DMS79 treated with DMSO at 0.1 percent for 48 hours (cell line): ENCODE measurements at places on chromosomes 4 and X.

DNA sequence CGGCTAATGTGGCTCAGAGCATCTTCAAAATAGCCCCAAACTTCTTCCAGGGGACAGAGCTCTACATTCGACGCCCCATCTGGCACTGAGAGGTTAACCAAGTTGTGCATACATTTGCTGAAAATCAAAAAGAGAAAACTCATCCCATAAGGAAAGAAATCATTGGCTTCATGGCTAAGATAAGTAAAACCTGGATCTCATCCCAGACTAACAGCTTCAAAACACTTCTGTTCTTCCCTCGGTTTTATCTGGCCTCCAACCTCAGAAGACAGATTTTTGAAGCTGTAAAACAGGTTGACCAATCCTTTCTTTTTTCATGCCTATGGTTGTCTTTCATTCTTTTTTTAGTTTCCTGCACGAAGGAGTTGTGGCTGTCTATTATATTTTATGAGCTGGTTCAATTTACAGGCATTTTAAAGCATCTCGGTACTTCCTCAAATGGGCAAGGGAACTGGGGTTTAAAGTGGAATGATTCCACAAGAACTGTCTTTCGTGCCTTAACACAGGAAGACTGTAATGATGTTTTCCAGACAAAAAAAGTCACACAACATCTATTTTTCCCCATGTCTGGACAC is 107.6 kb downstream of the DLG3 start:
- DNase-seq: no peak

DNA sequence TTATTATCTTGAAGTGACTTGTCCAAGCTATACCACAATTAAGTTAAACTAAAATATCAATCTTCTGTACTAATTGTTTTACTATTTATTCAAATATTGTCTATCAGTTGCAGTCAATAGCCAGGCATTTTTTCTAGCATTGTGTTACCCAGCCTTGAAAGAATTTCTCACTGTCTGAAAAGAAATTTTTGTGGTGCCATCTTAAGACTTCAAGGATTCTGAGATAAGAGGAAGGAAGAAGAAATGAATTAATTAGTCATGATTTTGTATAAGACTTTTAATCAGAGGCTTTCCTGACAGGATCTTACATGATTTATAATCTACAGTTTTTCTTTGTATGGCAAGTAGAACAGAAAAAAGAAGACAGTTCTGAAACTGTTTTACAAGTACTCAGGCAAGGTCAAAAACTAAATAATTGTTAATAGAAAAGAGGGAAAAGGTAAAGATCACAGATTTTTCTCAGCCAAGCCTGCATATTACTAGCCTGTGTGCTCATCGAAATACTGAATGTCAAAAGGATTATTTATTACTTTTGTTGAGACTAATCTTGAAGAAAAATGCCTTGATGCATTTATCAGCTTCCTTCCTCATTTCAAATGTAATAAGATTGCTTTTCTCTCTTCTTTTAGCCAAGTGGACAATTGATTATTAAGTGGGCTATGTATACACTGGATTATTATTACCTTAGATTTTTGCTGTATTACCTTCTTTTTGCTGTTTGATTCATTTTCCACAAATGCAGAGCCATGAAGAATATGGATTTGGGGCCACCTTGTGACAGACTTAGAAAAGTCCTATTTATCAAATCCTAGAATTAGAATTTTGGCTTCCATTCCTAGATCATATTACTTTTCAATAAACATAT is 53.8 kb downstream of the CXCL1 start:
- no peak for DNase-seq

DNA sequence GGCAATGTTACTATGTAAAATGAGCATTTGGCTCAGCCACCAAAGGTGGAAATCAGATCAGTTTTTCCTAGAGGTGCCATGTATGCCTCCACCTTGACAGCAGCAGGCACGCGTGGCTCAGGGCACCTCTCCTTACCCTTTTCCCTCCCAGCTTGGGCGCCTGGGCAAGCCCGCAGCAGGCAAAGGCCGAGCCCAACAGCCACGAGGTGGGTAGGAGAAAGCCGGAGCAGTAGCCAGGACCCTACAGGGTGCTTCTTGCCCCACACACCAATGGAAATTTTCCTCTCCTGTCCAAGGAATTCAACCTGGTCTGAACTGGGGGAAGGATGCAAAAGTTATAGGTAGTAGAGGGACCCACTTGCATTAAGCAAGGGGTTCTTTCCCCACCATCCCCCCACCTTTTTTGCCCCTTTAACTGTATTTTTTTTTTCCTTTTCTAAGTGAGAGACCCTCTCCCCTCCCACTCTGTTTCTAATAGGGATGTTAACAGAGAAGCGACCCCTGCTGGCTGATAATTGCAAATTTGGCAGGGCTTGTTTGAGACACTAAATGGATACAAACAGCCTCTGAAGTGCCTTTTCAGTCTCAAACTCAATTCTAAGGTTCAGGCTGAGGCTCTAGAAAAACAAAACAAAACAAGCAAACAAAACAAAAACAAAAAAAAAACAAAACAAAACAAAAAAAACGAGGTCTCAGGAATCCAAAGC is 895.1 kb downstream of the PCDH18 start:
- no peak for DNase-seq

GRCh38 chr4:14888790-14889572 is 113.3 kb upstream of the CPEB2 start:
- no peak for DNase-seq

DNA sequence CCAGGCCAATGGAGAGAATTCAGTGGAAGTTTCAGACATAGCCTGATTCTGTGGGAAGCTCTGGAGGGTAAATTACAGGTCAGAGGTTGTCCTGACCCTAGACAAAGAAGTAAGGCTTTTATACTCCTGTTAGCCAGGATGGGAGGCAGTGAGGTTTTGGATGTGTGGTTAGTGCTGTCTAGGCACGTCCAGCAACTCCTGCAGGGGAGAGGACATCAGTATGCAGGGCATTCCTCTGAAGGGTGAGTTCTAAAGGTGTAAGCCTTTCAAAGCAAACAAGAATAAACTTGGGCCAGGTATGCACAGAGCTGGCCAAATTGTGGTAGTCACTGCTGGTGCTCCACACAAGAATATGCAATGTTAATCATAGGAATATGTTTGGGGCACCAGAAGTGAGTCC is 562.5 kb downstream of the CCSER1 start:
- no peak for DNase-seq

GRCh38 chrX:46407036-46407752 is 138.0 kb downstream of the ZNF674 start:
- no peak for DNase-seq

GRCh38 chr4:174808119-174808518 is 20.9 kb downstream of the GLRA3 start:
- no peak for DNase-seq

GRCh38 chr4:2402048-2402842 is 16.2 kb downstream of the ZFYVE28 start:
- peak; percentile 21 for DNase-seq

GRCh38 chrX:65750674-65751469 is 83.4 kb downstream of the MSN start:
- no peak for DNase-seq

GRCh38 chr4:164536814-164537213 is 217.1 kb upstream of the SMIM31 start:
- DNase-seq: no peak

- no peak for DNase-seq
Measured at GRCh38 chrX:135432881-135433521, 11.3 kb downstream of the SMIM10L2A start.

DNA sequence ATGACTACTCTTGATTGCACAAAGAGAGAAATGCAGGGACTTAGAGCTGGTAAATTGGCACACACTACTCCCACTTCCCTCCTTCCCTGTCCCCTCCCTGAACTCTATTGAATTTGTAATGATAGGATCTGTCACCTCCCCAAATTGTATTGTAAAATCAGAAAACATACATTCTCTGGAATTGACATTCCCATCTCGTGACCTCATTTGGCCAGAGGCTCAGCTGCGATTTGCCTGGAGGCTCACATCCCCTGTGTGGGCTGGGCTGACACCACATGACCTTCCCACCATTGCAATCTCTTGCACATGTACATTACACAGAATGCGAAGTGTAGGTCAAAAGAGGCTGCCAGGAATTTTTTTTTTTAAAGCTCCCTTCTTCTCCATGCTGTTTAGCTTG is 172.1 kb downstream of the MID1IP1 start:
- DNase-seq: no peak

GRCh38 chr4:24910499-24910898 is 2.3 kb downstream of the CCDC149 start:
- DNase-seq: no peak

DNA sequence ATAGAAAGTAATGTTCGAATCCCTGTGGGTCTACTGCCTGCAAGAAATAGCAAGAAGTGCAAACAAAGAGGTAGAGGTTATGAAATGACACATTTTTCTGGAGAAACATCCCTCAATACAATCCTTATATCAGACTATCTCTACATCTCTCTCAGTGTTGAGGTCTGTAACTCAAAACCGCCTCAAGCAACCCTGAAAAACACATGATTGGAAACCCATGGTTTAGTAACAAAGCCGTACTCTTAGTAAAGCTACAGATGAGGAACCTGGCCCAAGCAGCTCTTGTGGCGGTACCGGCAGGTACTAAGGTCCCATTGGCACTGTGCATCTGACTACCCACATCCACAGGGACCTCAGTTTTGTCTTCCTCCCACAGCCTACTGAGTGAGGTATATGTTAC is 53.9 kb downstream of the IRF2 start:
- no peak for DNase-seq

- DNase-seq: no peak
Measured at GRCh38 chrX:23383411-23383810, 48.8 kb downstream of the PTCHD1 start.

GRCh38 chr4:93184053-93184452 is 644.5 kb upstream of the ATOH1 start:
- peak; percentile 90 for DNase-seq

DNA sequence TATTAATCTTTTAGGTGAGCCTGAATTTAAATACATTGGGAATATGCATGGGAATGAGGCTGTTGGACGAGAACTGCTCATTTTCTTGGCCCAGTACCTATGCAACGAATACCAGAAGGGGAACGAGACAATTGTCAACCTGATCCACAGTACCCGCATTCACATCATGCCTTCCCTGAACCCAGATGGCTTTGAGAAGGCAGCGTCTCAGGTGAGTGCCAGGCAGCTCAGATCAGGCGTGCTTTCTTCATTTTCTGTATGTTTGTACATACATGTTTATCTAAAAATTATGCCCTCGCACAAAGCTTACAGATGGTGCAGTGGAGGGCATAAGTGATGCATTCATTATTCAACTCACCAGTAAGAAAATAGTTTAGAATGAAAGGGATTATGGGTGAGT is 85.6 kb downstream of the CPE start:
- DNase-seq: no peak

GRCh38 chr4:128333309-128334018 is 45.9 kb upstream of the PGRMC2 start:
- DNase-seq: no peak

DNA sequence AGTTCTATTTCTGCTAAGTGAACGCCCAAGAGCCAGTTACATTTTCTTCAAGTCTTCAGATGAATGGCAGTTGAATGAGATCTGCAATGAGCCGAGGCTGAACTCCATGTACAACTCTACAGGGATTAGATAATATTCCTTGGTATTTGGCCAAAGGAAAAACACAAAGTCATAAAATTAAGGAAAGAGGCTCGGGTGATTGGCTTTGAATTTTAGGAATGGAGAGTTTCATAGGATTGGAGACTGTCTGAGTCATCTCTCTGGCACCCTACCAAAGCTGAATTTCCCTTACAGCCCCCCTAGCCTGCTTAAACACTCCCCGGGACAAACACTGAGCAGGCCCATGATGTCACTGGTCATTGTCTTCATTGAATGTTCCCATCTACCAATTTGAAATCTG is 188.0 kb upstream of the C1QTNF7 start:
- DNase-seq: no peak

GRCh38 chr4:15963001-15963451 is at the start of gene FGFBP2:
FGFBP2 (minus strand) TSS chr4:15963175; CDS start chr4:15963129, 46 bp downstream.
- DNase-seq: no peak

DNA sequence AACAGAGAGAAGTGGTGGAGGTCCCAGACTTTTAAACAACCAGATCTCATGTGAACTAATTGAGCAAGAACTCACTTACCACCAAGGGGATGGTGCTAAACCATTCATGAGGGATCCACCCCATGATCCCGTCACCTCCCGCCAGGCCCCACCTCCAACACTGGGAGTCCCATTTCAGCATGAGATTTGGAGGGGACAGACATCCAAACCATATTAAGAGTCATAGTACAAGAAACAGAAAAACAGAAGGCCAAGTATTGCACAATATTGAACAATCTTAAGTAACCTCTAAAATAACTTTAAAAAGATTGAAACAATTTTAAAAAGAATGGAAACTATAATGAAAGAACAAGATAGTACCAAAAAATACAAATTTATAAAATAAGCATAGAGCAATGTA is 110.0 kb downstream of the CBR4 start:
- no peak for DNase-seq

DNA sequence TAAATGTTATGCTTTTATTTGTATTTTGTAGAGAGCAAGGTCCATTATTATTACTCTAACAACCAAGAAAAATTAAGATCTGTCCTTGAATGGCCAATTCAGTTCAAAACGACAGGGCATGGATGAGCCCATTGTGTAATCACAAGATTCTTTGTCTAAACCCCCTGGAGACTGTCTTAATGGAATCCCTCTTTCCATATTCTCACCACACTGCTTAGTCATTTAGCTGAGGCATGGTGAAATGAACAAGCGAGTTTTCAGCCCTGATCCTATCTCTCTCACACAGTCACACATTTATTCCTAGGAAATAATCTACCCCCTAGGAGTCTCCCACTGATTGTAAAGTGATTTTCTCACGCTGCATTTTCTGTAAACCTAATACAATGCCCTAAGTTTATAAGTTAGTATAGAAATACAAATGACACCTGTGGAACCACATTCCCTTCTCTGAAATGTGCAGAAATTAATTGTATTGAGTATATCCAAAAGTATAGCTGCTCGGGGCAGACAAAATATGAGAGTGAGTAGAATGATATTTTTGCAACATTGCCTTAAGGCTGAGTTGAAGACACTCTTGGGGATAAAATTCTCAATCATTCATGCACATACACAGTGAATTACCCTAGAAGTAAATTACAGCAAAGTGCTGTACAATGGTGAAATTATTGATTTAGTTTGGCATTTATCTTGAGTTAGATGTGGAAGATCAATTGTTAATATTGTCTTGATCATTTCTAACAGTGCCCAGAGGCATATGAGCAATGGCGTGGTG is 119.7 kb upstream of the PCDH7 start:
- DNase-seq: no peak

DNA sequence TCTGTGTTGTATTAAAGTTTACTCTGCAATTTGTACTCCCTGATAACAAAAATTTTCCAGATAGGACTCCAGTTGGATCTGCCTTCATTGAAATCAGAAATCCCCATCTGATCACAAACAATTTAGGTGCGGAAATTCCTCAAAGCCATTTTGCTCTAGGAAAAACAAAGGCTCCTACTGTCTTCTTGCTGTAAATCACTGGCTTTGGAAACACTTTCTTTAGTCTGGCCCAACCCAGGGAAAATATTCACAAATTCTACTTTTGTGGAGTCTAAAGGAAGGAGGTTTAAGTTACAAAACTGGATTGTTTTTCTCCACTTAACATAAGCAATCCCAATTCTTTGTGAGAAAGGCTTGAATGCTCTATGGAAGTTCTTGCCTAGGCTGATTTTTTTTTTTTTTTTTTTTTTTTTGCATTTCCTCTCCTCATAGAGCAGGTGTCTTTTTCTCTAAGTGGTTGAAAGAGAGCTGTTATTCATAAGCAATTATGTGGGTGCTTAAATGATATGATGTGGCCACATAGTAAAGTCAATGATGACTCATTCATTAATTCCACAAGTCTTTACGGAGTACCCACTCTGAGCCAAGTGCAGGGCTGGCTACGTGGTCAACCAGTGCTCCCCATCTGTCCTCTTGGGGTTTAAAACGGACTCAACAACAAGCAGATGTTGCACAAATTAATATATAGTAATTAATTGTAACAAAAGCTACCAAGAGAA is 261.4 kb downstream of the LDB2 start:
- no peak for DNase-seq
